CD4-positive, alpha-beta T cell (primary cell): ENCODE measurements at places on chromosomes 7 and 10. TPM values are rescaled to one million over a fixed set of nuclear protein-coding genes. Genes with fewer than 3 reads are reported as not detected.

HABP2 gene
- total RNA-seq, result not detected

NKX2-3 gene
- not detected for total RNA-seq

GRCh38 chr7:38232502-38233366, 40.7 kb downstream of the TARP start:
- H3K4me3 ChIP-seq, result peak overlapping the region; percentile 23
- H3K27ac ChIP-seq, result peak overlapping the region; percentile 29
- peak; percentile 42 for DNase-seq
- H3K27me3 ChIP-seq, result no peaks in the 10 kb centered on the region
- H3K4me1 ChIP-seq, result peaks cover 58% of the 10 kb centered on the region

- H3K4me1 ChIP-seq, result no peaks in the 10 kb centered on the region
- H3K27ac ChIP-seq, result no peak overlapping the region
- H3K4me3 ChIP-seq, result no peak overlapping the region
- H3K27me3 ChIP-seq, result no peaks in the 10 kb centered on the region
Observed at GRCh38 chr10:73552819-73553715, 38.1 kb downstream of the USP54 start.

DNA sequence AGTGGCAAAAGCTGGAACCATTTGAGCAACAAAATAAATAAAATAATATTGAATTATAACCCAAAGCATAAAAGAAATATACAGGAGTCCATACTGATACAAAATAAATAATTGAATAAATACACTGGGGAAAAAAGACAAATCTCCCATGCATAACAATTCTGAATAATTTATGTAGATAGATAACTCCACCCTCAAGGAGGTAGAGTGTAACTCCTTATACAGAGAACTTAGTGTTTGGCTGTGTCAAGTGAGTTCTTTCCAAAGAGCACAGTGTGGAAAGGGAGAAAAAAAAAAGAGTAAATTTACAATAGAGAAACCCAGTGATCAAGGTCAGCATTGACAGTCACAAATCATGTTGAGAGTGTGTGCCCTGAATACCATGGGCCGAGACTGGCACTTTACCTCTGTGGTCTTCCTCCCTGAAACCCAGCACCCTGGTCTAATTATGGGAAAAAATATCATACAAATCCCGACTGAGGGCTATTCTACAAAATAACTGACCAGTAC, 5.5 kb downstream of the PIK3AP1 start:
- H3K36me3 ChIP-seq, result no peaks in the 10 kb centered on the region
- H3K4me3 ChIP-seq, result no peak overlapping the region
- H3K27me3 ChIP-seq, result no peaks in the 10 kb centered on the region
- H3K4me1 ChIP-seq, result peaks cover 4% of the 10 kb centered on the region

DNA sequence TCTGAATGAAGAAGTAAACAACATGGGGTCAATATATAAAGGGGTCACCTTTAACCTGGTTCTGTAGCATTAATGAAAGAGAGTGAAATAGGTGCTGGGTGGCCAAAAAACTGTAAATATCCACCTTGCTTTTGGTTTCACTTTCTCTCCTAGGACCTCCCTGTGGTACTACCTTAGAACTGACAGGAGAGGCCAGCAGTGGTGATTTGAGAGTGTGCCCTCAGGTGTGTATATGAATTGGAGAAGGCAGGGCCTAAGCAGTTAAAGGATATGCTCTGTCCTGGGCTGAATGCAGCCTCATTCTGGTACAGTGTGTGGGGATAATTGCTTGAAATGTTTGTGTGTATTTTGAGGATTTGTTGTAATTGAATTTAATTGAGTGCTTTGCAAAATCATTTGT, 62.0 kb downstream of the BBS9 start:
- H3K4me1 ChIP-seq, result peaks cover 7% of the 10 kb centered on the region
- no peak overlapping the region for H3K27ac ChIP-seq
- no peaks in the 10 kb centered on the region for H3K36me3 ChIP-seq
- no peaks in the 10 kb centered on the region for H3K27me3 ChIP-seq
- no peak overlapping the region for H3K4me3 ChIP-seq

DNA sequence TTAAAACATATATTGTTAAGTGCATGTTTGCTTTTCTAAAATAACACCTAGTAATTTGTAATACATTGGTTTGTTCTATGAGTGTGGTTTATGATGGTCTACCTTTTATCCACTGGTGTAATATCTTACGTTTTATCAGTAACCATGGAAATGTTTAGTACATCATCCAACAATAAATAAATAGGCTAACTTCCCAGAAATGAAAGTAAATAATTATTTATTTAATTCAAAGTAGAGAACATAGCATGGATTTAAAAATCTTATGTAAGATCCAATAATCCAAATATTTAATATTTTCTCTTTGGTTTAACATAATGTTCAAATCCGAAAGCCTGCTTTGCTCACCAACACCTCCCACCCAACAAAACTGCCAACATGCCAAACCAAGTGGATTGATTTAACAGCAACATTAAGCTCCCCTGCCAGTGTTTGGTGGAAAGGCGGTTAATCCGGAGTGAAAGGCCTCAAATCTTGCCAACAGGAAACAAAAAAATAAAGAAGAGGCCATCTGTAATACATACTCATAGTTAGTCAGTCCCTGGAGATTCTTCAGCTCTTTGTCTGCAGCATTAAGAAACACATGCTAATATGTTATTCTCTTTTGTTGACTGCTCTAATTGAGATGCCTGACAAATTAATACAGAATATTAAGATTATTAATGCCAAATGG, 897.8 kb downstream of the CNTNAP2 start:
- no peak for DNase-seq
- no peak overlapping the region for H3K27ac ChIP-seq
- H3K4me1 ChIP-seq, result no peaks in the 10 kb centered on the region
- no peaks in the 10 kb centered on the region for H3K36me3 ChIP-seq
- H3K27me3 ChIP-seq, result no peaks in the 10 kb centered on the region

DNA sequence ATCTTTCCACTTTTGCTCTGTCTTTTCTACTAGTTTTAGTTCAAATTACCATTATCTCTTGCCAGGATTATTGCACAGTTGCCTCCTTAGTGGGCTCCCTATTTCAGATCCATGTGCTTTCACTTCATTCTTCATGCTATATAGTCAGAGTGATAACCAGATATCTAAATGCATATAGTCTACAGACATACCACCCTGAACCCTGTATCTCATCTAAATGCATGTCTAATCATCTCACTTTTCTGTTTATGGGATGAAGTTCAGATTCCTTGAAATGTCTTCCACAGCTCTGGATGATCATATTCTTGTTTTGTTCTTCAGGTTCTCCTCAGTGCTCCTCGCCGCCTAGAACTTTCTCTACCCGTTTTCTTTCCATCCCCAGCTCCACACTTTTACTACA, 13.8 kb downstream of the RSBN1L start:
- peaks cover 19% of the 10 kb centered on the region for H3K4me1 ChIP-seq
- H3K4me3 ChIP-seq, result no peak overlapping the region
- no peak for DNase-seq
- H3K27ac ChIP-seq, result no peak overlapping the region
- peaks cover 17% of the 10 kb centered on the region for H3K36me3 ChIP-seq

DNA sequence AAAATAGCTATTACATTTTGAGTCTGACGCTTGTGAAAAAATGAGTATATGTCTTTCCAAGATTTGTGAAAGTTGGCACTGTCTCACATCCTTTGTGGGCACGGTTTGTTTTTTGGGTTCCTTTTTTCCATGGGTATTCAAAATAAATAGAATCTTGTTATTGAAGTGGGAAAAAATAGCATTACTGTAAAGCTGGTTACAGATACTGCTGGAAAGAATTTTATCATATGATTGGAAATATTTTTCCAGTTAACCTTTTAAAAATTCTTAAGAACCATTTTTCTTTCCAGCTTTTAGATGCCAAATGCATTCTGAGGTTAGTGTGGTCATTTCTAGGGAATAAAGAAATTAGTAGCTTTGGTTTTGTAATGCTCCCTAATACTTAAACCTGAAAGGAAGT, 11.4 kb downstream of the NET1 start:
- H3K27me3 ChIP-seq, result no peaks in the 10 kb centered on the region
- H3K27ac ChIP-seq, result no peak overlapping the region
- H3K4me3 ChIP-seq, result no peak overlapping the region
- DNase-seq, result no peak
- no peaks in the 10 kb centered on the region for H3K36me3 ChIP-seq

DNA sequence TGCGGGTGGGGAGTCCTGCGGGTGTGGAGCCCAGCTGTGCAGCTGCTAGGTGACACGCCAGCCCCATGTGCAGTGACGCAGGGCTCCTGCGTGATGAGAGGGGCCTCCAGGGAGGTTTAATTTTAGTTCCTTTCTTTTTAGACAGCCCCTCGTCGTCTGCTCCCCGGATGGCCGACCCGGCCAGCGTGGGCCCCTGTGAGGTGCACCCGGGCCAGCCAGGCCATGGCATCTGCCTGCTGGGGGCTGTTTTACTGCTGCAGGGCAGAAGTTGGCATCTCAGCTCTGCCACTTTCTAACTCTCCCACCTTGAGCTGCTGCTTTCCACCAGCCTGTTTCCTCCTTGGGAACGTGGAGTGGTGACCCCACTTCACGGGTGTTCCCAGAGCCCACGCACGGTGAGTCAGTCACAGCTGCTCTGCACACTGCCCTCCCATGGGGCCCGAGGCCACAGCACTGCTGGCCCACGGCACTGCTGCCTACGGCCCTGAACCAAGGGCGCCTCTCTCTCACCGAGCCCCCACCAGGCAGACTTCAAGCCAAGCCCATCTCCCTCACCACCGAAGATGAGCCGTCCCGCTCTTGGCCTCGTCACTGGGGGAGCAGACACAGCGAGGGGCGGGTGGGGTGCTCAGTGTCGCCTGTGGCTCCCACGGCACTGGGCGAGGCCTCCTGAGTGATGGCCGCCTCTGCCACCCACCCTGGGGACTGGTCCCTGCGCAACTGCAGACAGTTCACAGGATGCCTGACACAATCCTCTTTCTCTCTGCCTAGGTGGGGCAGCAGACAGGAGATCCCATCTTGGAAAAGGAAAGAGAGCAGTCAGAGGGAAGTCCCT, 21.3 kb downstream of the CYP2W1 start:
- H3K27me3 ChIP-seq, result no peaks in the 10 kb centered on the region
- H3K4me1 ChIP-seq, result no peaks in the 10 kb centered on the region
- no peak overlapping the region for H3K27ac ChIP-seq
- no peak overlapping the region for H3K4me3 ChIP-seq
- H3K36me3 ChIP-seq, result peaks cover 17% of the 10 kb centered on the region

EBF3 gene
- not detected for total RNA-seq

GRCh38 chr7:506391-506831, 13.2 kb downstream of the PDGFA start:
- H3K27me3 ChIP-seq, result no peaks in the 10 kb centered on the region
- no peak overlapping the region for H3K27ac ChIP-seq
- DNase-seq, result no peak
- no peaks in the 10 kb centered on the region for H3K4me1 ChIP-seq
- no peaks in the 10 kb centered on the region for H3K36me3 ChIP-seq
- H3K4me3 ChIP-seq, result no peak overlapping the region

DNA sequence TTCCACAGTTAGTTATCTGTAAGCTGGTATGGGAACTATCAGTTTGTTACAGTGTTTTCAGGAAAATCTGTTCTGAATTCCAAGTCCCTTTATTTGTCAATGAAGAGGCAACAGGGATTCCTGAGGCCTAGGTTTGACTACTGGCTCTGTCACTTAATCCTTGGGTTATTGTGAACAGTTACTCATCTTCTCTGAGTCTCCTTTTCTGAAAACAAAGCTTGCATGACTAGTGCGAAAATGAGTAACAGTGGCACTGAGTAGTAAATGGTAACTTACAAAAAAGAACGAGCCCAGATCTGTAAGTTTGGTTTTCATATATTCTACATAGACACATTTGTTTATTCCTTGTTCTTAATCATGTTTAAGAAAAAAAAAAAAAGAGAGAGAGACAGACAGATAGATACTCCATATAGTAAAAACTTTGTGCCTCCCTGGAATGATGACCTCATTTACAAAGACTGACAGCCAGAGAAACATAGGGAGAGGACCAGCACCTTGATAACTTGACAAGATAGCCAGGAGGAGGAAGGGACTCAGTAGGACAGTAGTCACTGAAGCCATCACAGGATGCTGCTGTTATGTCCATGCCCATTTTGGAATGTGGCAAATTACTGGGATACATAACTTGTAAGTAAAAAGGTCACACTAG, 1.9 kb downstream of the MRPS33 start:
- H3K27me3 ChIP-seq, result no peaks in the 10 kb centered on the region
- DNase-seq, result no peak
- H3K4me3 ChIP-seq, result no peak overlapping the region

NUTM2E gene
- total RNA-seq, result 1.6 TPM

- H3K4me1 ChIP-seq, result peaks cover 33% of the 10 kb centered on the region
- peak overlapping the region; percentile 22 for H3K4me3 ChIP-seq
- H3K36me3 ChIP-seq, result no peaks in the 10 kb centered on the region
Observed at GRCh38 chr7:20786421-20786778, 286 bp downstream of the SP8 start.

GRCh38 chr7:44193011-44193802, 4.0 kb upstream of the GCK start:
- H3K4me1 ChIP-seq, result no peaks in the 10 kb centered on the region
- DNase-seq, result no peak
- H3K27me3 ChIP-seq, result no peaks in the 10 kb centered on the region

- no peak overlapping the region for H3K27ac ChIP-seq
- peaks cover 29% of the 10 kb centered on the region for H3K27me3 ChIP-seq
- H3K4me1 ChIP-seq, result peaks cover 31% of the 10 kb centered on the region
- peak overlapping the region; percentile 45 for H3K4me3 ChIP-seq
- H3K36me3 ChIP-seq, result no peaks in the 10 kb centered on the region
- no peak for DNase-seq
Observed at GRCh38 chr10:35639728-35640401, 2.2 kb downstream of the FZD8 start.

- H3K27me3 ChIP-seq, result no peaks in the 10 kb centered on the region
- DNase-seq, result no peak
- peaks cover 62% of the 10 kb centered on the region for H3K36me3 ChIP-seq
- H3K4me1 ChIP-seq, result no peaks in the 10 kb centered on the region
Observed at GRCh38 chr7:129739427-129739826, 127.9 kb downstream of the NRF1 start.

MEOX2 gene
- not detected for total RNA-seq

HPS1 gene
- total RNA-seq, result 50.5 TPM

DNA sequence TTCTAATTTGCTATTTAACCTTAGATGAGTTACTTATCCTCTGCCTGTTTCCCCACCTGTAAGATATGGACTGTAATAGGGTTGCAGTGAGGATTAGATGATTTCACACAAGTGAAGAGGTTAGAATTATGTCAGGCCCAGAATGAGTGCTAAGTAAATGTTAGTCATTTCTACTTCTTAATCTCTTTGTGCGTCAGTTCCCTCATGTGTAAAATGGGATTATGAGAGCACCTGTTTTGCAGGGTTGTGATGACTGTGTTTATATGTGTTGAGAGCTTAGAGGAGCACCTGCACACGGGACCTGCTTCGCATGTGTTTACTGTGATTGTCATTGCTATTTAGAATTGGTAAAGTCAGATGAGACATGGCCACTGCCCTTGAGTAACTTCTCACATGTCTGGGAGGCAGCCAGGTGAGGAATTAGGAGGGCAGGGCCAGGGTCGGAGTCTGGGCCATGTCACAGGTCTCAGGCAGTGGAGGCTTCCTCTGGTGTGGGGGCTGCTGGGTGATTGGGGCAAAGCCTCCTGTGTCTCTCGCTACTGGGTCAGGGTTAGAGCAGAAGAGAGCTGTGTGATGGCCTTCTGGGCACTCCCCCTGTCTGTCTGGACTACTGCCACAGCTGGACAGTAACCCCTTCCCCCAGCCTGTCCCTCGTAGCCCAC, 106.7 kb downstream of the WDFY4 start:
- H3K4me3 ChIP-seq, result no peak overlapping the region
- no peaks in the 10 kb centered on the region for H3K36me3 ChIP-seq
- no peak overlapping the region for H3K27ac ChIP-seq
- no peak for DNase-seq

AKR1C2 gene
- 0.41 TPM for total RNA-seq

SCIN gene
- total RNA-seq, result not detected

GRCh38 chr7:80082213-80082612, 52.4 kb upstream of the GNAI1 start:
- DNase-seq, result no peak
- H3K4me3 ChIP-seq, result no peak overlapping the region
- H3K36me3 ChIP-seq, result no peaks in the 10 kb centered on the region
- no peaks in the 10 kb centered on the region for H3K27me3 ChIP-seq
- no peak overlapping the region for H3K27ac ChIP-seq
